ENCODE measurements at places on chromosomes 3 and 15.

DNA sequence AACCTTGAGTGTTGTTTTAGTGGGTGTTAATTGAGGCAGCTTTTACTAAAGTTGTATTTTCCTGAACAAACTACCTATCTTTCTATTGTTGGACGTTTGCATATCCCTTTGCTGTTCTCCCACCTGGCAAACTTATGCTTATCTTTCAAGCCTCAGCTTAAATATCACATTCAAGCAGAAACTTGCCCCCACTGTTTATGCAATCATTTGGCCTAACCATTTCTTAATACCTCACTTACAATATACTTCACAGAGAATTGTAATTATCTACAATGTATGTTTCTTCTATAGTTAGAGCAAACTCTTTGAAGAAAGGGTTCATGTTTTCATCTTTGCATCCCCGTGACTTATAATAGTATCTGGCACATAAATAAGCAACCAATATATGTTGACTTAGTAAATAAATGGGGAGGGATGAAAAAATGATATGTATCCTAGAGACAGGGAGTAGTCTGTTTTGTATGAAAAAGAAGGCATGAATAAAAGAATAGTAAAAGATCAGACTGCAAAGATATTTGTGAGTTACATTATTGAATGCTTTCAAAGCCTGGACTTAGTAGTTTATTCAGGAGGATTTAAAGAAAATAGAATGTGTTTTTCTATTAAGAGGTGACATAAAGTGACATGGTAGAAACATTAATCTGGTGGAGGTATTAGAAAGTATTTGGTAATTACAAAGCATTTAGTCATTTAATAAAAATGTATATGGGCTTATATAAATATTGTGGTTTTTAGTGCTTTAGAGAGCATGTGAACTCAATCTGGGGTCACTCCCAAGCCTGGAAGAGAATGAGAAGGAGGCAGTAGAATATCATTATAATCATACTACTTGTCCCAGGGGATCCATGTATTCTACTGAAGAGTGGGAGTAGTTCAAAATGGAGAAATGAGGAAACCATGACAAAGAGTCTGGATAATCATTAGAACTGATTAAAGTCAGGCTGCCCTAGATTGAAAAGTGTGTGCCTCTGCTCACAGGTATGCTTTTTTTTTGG lies 60.0 kb upstream of the DCBLD2 start:
- peak; percentile 61 for DNase-seq

DNA sequence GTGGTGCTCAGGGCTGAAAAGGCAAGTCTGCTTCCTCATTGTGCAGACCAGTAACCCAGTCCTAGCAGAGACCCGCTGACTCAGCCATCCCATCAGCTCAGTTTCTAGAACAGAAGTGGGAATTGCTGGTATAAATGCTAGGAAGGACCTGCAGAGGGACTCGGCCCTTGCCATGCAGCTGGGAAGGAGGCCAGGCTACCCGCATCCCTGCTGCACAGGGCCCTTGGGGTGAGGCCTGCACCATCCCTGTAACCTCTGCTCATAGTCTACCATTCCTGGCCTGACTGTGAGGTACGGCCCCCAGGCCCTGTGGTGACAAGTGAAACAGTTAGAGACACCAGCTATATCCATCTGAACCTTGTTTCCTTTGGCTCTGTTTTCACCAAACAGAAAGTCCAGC lies 23.5 kb downstream of the RAB6B start:
- DNase-seq, result no peak

DNA sequence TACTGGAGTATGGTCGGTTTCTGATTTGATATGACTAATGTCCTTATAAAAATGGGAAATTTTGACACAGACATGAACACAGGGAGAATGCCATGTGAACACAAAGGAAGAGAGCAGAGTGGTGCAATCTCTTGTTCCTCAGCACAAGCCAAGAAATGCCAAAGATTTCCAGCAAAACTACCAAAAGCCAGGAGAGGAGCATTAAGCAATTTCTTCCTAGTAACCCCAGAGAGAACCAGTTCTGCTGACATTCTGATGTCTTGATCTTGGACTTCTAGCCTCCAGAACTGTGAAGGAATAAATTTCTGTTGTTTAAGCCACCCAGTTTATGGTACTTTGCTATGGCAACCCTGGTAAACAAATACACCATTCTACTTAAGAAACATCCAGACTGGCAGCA lies 227.8 kb upstream of the MRPL3 start:
- no peak for DNase-seq

- DNase-seq, result no peak
Measured at GRCh38 chr3:157319672-157320071, 117.0 kb upstream of the PTX3 start.

DNA sequence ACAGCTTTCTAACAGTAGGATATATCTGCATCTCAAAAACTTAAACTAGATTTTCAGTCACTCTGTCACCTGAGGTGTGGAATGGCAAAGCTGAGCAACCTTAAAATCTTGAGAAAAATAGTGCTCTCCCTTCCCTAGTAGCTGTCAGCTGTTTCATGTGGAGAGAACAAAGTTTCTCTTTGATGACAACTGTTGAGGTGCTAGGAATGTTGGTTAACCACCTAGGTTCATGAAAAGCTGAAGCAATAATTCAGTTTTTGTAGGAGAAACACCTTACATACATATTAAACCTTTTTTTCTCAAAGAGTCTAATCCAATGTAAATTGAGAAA lies 40.8 kb downstream of the TCF12 start:
- DNase-seq, result no peak

- DNase-seq, result no peak
Measured at GRCh38 chr3:171356251-171356650, 104.0 kb downstream of the TNIK start.

DNA sequence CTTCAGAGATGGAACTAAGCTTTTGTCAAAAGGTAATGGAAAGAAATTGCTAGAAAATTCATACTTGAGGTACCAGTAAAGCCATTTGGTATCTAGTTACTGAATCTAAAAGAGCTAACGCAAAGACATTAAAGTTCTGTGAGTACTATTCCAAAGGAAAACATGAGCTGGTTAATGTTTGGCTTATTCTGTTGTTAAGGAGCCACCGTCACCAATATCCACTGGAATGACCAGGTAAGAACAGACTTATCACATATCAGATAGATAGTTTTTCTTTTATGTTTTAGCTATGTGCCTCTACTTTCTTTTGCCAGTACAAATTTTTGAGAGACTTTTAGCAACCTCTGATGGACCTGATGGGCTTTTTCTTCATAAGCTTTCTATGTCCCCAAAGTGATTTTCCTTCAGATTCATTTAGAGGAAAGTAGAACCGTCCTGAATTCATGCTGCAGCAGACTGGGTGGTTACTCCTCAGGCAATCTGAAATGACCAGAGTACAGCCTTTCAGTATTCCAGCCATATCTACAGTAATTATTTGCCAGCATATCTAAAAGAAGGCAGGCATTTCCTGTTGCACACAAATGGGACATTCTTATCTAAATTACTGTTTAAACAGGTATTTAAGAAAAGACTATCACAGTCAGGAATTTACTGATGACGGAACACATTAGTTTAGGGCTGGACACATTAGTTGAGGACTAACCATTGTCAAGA lies 274.1 kb downstream of the MECOM start:
- no peak for DNase-seq

GRCh38 chr3:184551614-184552256 lies 9.8 kb upstream of the EPHB3 start:
- no peak for DNase-seq

DNA sequence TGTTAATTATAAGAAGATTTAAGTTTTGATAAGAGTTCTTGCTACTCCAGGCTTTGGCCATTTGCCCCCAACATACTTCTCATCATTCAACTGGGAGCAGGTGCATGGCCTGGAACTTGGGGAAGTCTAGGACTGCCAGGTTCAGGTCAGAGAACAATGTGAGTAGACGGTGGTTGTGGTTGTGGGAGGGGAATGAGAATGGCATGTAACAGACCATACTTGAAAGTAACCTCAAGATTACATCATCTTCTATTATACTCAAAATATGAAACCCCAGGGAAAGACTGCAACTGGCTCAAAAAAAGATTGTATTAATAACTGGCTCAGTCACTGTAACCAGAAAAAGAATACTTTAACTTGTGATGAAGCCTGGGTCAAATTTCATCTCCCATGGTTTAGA lies 364.9 kb upstream of the DPPA4 start:
- peak; percentile 6 for DNase-seq

DNA sequence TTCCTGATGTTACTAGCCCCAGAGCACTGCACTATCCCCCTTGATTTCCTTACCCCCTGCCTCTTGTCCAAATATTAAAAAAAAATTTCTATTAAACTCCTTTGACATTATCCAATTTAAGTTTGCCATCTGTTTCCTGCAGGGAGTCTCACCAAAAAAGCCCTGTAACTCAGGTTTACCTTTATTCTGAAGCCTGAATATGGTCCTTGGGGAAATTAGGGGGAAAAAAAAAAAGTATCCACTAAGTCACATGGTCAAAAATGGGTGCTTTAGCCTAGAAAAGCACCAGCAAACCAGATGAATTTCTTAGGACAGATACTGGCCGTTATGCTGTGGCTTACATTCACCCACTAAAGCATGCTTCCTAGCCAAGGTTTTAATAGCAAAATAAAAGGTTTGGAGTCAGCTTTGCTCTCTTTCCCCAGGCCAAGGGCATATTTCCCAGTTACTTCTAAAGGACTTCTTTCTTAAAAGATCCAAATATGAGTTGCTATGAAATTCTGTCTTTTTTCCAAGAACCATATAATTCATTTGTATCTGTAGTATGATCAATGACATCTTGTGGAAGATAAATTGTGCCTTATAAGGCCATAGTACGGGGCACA lies 394.9 kb downstream of the LSAMP start:
- DNase-seq, result no peak

DNA sequence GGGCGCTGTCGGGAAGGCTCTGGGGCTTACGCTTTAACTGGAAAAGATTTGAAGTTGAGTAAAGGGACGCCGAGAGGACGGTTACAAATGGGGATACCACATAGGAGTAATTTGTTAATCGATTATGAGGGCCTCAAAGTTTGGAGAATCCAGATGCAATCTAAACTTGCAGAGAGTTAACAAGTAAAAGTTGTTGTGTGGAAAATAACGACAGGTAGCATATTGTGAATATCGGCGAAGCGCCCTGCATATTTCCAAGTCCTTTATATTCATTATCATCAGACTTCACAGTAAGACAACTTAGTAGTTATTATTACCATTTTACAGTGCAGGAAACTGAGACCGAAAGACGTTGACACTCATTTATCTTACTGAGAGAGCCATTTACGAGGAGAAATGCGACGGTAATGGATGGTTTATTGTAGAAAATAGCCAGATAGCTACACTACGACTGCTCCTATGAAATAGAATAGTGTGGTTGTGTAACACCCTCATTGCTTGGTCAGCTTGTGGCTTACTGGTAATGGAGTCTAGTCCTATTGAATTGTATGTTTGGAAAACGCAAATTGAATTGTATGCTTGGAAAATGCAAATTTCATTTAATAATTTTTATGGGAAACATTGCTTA lies 700 bp downstream of the MKRN2 start:
- no peak for DNase-seq

- DNase-seq, result no peak
Measured at GRCh38 chr15:30921781-30922479, 18.2 kb downstream of the FAN1 start.

GRCh38 chr3:102329066-102329465 lies 105.7 kb upstream of the ZPLD1 start:
- no peak for DNase-seq

- DNase-seq, result no peak
Measured at GRCh38 chr15:79401301-79401700, 30.8 kb upstream of the MINAR1 start.

DNA sequence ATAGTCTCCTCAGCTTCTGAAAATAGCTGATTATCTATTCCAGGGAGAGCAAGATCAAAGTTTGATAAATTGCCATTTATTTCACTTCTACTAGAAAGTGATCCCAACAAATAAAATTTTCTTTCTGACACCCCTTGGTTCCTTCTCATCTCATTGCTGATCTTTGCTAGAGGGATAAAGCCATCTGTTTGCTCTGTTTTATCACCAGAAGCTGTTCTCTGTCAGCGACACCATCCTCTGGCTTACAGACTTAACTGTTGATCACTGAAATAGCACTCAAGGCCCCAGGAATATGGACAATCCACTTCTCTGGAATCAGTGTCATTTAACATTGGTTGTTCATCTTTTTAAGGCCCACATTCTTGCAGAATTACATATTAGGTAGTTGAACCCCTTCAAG lies 219.0 kb downstream of the LSAMP start:
- no peak for DNase-seq

GRCh38 chr3:59469948-59470723 lies 420.3 kb upstream of the CFAP20DC start:
- no peak for DNase-seq

DNA sequence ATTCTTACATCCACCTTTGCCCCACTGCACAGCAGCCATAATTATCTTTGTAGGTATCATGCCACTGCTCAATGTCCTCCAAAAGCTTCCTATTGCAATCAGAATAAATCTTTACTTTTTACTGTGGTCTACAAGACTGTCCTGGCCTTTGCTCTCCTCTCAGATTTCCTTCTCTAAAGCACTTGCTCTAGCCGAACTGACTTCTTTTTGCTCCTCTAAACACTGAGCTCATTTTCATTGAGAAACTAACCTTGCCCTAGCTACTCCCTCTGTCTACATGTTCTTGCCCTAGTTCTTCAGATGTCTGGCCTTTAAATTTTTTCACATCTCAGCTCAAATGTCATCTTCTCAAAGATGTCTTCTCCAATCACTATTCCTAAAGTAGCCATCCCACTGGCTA lies 342.8 kb downstream of the TBC1D5 start:
- no peak for DNase-seq

DNA sequence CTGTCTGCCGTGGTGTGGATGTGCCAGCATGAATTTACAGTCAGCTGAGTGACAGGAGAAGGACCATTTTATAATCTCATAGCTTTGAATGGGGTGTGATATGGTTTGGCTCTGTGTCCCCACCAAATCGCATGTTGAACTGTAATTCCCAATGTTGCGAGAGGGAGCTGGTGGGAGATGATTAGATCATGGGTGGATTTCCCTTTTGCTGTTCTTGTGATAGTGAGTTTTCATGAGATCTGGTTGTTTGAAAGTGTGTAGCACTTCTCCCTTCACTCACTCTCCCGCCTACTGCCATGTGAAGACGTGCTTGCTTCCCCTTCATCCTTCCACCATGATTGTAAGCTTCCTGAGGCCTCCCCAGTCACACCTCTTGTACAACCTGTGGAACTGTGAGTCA lies 111.9 kb upstream of the CHD2 start:
- no peak for DNase-seq

- DNase-seq, result no peak
Measured at GRCh38 chr3:178386880-178387279, 149.4 kb upstream of the KCNMB2 start.

GRCh38 chr3:123657568-123657967 lies 72.7 kb upstream of the HACD2 start:
- DNase-seq, result no peak

- no peak for DNase-seq
Measured at GRCh38 chr3:22491344-22491743, 711.8 kb upstream of the UBE2E2 start.
